ENCODE measurements at places on chromosomes 3 and 15. TPM values are rescaled to one million over a fixed set of nuclear protein-coding genes. Genes with fewer than 3 reads are reported as not detected.
A peak's percentile ranks its signal among the peaks of the same experiment; 100 is the strongest.

Gene AHSG
- total RNA-seq, result not detected

Gene PIK3R4
- 30.6 TPM for total RNA-seq

Gene ANKRD34C
- not detected for total RNA-seq

Gene ITIH1
- total RNA-seq, result not detected

DNA sequence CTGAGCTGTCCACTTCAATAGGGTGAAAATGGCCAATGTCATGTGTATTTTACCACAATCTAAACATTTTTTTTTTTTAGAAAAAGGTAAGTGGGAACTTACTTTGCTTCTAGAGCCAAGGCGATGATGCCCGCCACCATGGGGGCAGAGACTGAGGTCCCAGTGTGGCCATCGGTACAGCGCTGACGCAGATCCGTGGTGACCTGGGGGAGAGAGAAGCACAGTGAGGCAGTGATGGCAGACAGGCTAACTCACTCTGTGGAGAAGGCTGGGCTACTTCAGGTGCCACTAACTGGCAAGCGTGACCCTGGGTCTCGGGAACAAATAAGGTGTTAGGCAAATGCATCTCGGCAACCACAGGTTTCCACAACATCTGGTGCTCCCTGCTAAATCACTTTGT lies 94.3 kb upstream of the SNRPA1 start:
- no peak for DNase-seq
- H3K27me3 ChIP-seq, result no peaks in the 10 kb centered on the region
- H3K36me3 ChIP-seq, result no peaks in the 10 kb centered on the region
- H3K4me1 ChIP-seq, result no peaks in the 10 kb centered on the region
- no peak overlapping the region for H3K27ac ChIP-seq
- H3K4me3 ChIP-seq, result no peak overlapping the region

- H3K27ac ChIP-seq, result peak overlapping the region; percentile 98
- DNase-seq, result no peak
- H3K27me3 ChIP-seq, result no peaks in the 10 kb centered on the region
- peak overlapping the region; percentile 96 for H3K4me3 ChIP-seq
- H3K36me3 ChIP-seq, result no peaks in the 10 kb centered on the region
Observed at GRCh38 chr15:56919031-56919608, 676 bp downstream of the TCF12 start.

DNA sequence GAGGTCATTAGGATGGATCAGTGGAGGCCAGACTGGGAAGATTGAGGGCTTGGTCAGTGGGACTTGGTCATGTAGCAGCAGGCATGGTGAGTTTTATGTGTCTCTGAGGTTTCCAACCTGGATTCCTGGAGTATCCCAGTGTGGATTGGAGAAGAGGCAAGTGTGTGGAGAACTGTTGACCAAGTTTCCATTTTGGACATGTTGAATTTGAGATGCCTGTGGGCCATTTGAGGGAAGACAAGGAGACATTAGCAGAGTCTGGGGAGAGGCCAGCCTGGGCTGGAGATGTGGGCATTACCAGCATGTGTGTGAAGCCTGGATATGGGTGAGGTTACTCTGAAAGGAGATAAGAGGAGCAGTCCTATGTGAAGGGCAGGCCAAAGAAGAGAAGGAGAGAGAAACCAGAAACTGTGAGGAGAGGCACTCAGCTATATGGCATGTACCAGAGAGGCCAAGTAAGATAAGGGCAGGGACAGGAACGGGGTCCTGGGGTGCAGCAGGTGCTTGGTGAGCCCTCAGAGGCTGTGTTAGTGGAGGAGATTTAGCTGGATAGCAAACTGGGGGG lies 4.3 kb downstream of the SLC25A38 start:
- peaks cover 33% of the 10 kb centered on the region for H3K36me3 ChIP-seq
- H3K27me3 ChIP-seq, result no peaks in the 10 kb centered on the region
- no peak overlapping the region for H3K27ac ChIP-seq
- no peak for DNase-seq
- no peak overlapping the region for H3K4me3 ChIP-seq

- no peaks in the 10 kb centered on the region for H3K4me1 ChIP-seq
- H3K27ac ChIP-seq, result no peak overlapping the region
- DNase-seq, result no peak
- no peaks in the 10 kb centered on the region for H3K27me3 ChIP-seq
- H3K4me3 ChIP-seq, result no peak overlapping the region
Observed at GRCh38 chr3:149777414-149778214, 14.7 kb downstream of the ANKUB1 start.

All from esophagus muscularis mucosa (tissue), 4 donors.